ENCODE measurements at places on chromosomes 1 and 21. TPM values are rescaled to one million over a fixed set of nuclear protein-coding genes. Genes with fewer than 3 reads are reported as not detected.

The NEXN gene
- 20.1 TPM for total RNA-seq

GRCh38 chr1:205275916-205276688 lies 45.4 kb downstream of the NUAK2 start:
- H3K27ac ChIP-seq, result no peak overlapping the region
- H3K36me3 ChIP-seq, result no peaks in the 10 kb centered on the region

- peaks cover 9% of the 10 kb centered on the region for H3K4me1 ChIP-seq
- no peaks in the 10 kb centered on the region for H3K27me3 ChIP-seq
- no peak overlapping the region for H3K27ac ChIP-seq
- H3K36me3 ChIP-seq, result no peaks in the 10 kb centered on the region
- DNase-seq, result no peak
These were observed 41.5 kb downstream of the LGR6 start for GRCh38 chr1:202235003-202235660.

- H3K4me1 ChIP-seq, result peaks cover 52% of the 10 kb centered on the region
- no peaks in the 10 kb centered on the region for H3K27me3 ChIP-seq
- no peaks in the 10 kb centered on the region for H3K36me3 ChIP-seq
- no peak overlapping the region for H3K4me3 ChIP-seq
- peak; percentile 70 for DNase-seq
These were observed 6.0 kb downstream of the TRABD2B start for GRCh38 chr1:47991187-47991586.
